ENCODE measurements at places on chromosomes 13 and 19.

GRCh38 chr13:89951341-89951740 lies 1396.1 kb upstream of the MIR17HG start:
- DNase-seq = no peak

DNA sequence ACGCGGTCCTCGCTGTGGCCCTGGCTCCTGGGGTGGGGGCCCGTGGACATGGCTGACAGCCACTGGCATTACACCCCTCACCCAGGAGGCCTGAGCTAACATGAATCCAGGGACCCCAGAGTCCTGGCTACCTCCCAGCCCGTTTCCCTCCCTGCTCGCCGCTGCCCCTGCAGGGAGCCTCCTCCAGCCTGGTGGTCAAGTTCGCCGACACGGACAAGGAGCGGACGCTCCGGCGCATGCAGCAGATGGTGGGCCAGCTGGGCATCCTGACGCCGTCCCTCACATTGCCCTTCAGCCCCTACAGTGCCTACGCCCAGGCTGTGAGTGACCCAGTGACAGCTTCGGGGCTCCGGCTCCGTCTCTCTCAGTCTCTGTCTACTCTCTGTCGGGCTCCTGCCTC lies 56.6 kb downstream of the CELF5 start:
- DNase-seq = no peak

GRCh38 chr13:71591374-71591773 lies 275.6 kb downstream of the DACH1 start:
- DNase-seq = no peak

DNA sequence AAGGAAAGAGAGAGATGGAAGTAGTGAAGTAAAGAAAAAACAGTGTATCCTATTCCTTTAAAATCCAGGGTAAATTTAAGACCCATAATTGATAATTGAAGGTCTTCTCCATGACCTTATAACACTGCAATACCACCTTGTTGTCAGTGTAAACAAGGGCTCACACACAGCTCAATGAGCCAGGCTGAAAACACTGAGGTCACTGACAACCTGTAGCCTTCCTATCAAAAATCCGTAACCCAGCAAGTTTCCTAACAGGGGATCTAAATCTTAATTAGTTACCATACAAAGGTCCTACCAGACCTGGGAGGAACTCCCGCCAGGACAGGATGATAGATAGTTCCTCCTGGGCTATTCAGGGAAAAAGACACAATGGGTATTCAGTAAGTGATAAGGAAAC lies 1677.1 kb downstream of the OLFM4 start:
- no peak for DNase-seq

DNA sequence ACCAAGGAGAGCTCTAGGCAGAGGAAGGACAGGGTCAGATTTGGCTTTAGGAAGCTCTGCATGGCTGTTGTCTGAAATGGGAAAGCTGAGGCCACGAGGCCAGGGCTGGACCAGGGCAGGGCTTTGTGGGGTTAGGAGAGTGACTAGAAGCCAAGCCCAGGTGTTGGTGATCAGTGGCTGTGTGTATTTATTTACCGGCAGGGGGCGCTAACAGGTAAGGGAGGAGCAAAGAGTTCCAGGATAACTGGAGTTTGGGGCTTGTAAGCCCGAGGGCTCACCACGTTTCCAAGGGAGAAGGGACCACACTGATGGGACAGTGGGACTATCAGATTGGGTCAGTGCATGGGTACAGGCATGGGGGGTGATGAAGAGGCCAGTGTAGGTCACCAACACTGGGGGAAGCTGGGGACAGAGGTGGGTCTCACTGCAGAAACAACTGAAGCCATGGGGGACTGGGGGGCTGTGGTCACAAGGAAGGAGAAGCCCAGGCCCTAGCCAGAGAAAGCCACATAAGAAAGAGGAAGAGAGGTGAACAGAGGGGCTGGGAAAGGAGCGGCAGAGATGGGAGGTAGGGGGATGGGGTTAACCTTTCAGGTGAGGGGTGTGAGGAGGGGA lies 3.9 kb downstream of the TMEM147 start:
- peak; percentile 80 for DNase-seq

DNA sequence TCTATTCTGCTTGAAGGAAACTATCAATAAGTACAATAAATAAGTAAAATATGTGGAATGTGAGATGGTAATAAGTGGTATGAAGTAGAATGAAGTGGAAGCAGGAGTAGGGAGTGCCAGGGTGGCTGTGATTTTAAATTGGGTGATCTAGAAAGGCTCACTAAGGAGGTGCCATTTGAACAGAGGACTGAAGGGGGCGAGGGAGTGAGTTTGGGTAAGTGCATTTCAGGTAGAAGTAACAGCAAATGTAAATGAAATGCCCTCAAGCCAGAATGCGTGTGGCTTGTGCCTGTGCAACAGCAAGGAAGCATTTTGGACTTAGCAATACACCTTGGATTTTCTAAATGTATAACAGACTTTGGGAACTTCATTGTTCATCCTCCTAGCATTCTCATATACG lies 77.1 kb downstream of the CCNA1 start:
- no peak for DNase-seq

DNA sequence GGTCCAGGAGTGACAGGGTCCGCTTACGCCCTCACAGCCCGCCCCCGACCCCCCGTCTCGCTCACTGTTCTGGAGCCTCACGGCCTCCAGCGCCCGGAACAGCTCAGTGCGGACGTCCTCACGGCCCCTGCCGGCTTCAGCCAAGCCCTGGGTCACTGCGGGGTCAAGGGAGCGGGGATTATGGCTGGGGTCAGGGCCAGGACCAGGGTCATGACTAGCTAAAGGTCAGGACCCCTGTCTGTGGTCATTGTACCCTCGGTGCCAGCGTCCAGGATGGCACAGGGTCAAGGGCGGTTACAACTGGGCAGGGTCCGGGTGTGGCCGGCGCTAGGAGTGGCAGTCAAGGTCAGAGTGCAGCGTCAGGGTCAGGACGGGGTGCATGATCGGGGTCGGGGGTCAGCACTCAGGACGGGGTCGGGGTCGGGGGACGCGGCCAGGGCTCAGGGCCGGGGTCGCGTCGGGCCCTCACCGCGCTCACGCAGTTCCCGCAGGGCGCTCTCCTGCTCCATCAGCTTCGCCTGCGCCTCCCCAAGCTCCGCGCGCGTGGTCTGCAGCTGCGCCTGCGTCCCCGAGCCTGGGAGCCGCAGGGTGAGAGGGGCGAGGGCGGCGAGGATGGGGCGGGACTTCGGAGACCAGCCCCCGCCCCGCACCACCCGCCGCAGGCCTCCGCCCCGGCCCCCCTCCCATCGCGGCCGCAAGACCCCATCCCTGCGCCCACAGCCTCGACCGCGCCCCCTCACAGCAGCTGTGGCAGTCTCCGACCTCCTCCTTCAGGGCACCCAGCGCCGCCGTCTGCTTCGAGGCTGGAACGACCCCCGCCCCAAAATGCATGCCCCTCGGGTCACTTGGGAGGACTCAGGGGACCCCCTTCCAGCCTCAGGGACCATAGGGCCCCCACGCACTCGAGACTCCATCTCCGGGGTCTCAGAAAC lies 1.4 kb downstream of the CLEC4G start:
- DNase-seq = no peak

DNA sequence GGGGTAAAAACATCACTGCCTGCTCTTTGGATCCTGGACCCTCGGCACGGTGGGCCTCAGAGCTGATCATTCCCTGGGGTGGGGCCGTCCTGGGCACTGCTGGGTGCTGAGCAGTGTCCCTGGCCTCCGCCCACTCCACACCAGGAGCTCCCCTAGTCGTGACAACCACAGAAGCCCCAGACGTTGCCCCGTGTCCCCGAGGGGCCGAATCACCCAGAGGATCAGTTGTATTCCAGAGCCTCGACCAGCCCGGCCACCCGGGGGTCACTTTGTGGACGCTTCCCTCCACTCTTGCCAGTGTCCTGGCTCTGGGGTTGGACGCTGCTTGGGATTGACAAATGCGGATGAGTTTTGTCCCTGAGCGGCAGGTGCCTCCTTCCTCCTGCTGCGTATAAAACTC lies 10.2 kb downstream of the C2CD4C start:
- no peak for DNase-seq

DNA sequence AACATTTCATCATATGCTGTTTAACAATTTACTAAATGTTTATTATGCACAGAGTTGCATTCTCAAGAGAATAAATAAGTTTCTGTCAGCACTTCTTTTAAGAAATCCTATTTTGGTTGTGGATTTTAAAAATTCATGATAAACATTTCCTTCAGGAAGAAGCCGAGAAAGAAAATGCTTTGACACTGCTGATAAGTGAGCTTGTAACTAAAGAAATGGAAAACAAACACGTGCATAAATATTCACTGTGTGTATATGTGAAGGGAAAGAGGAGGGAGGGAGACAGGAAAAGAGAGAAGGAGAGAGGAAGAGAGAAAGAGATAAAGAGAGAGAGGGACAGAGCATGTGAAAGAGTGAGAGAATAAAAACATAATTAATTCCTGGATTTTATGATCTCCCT lies 1165.0 kb downstream of the DIAPH3 start:
- no peak for DNase-seq

GRCh38 chr13:43787518-43787891 lies 733 bp upstream of the ENOX1 start:
- no peak for DNase-seq

GRCh38 chr13:51881296-51881695 lies 19.5 kb downstream of the CCDC70 start:
- no peak for DNase-seq

GRCh38 chr13:77580748-77581147 lies 45.2 kb downstream of the SCEL start:
- DNase-seq = no peak

DNA sequence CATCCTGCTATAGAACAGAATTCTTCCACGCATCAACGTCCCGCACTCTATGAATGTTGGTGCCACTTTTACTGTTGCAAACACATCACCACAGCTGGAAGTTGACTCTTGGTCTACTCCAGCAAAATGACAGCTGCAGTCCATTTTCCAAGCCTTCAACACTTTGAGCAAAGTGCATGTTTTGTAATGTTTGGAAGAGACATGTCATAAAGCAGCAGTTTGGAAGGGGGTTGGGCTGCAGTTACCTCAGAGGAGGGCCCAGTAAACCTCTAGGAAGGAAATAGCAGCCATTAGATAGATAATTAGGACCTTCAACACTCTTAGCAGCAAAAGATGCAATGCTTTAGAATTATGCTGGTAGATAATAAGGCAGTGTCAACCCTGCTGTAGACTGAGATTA lies 323.6 kb downstream of the TDRD3 start:
- DNase-seq = no peak

- no peak for DNase-seq
These were observed 26.5 kb downstream of the ELL start for GRCh38 chr19:18495204-18495911.

DNA sequence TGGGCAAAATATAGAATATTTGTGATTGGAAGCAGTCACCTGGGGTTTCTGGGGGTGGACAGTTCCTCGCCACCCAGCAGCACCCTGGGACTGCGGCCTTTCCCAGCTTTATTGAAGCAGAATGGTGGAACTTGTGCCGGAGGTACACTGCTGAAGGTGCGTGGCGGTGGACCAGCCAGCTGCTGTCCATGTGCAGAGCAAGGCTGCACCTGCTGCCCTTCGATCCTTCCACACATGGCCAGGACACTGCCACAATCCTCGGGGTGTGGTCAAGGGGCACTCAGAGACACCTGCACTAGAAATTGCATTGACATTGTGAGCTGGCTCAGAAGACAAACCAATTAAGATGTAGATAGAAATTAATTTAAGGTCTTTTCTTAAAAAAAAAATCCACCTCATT lies 11.4 kb upstream of the GPI start:
- no peak for DNase-seq

GRCh38 chr19:1240925-1241324 lies 626 bp upstream of the ATP5F1D start:
- no peak for DNase-seq

DNA sequence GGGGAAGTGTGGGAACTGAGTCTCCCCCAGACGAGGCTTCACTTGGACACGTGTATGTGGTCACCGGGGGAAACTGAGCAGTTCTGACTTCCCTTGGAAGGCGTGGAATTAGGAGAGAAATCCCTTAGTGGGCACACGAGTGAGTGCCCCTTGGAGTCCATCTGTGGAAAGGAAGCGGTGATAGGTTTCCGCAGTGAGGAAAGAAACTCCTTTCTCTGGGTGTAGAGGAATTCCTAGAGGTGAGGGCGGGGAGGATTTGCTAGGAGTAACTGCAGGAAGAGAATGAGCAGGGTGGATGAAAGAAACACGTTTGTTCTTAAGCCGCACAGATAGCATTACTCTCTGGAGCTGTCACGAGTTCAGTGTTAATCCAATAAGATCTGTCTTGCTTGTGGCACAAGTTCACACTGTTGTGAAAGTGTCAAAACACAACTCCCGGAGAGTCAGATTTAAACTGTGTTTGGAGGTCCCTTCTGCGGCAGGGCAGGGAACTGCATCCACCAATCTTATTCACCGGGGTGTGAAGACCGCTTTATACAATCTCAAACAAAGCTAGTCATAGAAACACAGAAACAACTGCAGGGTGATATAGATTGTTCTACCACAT lies 1.2 kb downstream of the KL start:
- no peak for DNase-seq

DNA sequence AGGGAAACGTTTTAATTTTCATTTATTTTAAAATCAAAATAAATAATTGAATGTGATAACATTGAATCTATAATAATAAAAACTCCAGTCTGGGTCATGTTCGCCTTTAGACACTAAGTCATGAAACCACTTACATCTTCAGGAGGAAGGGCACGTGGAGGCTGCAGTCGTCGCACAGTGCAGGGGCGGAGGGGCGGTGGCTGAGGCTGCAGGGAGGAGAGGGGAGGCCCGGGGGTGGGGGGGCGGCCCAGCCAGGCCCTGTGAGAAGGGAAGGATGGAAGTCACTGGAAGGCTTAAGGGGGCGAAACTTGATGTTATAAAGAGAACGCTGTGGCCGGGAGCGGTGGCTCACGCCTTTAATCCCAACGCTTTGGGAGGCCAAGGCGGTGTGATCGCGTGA lies 14.9 kb upstream of the LATS2 start:
- DNase-seq = no peak

DNA sequence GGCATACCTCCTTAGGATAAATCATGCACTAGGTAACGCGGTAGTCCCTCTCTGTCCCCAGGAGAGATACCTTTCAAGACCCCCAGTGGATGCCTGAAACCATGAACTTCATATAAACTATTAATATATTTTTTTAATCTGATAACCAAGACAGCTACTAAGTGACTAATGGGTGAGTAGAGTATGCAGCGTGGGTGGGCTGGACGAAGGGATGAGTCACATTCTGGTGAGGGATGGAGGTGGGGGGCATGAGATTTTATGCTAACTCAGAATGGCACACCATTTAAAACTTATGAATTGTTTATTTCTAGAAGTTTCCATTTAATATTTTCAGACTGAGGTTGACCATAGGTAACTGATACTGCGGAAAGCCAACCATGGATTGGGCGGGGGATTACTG lies 46.2 kb downstream of the CDK8 start:
- peak; percentile 6 for DNase-seq

DNA sequence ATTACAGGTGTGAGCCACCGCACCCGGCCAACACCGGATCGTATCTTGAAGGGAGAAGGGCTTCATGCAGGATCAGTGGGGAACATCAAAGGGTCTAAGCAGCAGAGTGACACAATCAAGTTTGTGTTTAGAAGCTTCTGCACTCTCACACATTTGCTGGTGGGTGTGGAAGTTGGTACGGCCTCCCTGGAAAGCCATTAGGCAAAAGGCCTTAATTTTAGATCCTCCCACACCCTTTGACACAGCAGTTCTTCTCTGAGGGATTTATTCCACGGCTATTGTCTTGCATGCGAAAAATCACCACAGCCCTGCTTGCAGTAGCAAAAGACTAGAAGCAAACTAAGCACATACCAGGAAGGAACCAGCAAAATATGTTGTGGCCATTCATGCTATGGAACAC lies 18.3 kb upstream of the SLC1A5 start:
- no peak for DNase-seq

Measured in urothelium cell line (cell line).